ENCODE measurements at places on chromosomes 4 and X. TPM values are rescaled to one million over a fixed set of nuclear protein-coding genes. Genes with fewer than 3 reads are reported as not detected.

The MUC7 gene
- total RNA-seq, result not detected

- H3K4me1 ChIP-seq, result no peaks in the 10 kb centered on the region
- peak overlapping the region; percentile 28 for H3K4me3 ChIP-seq
- no peaks in the 10 kb centered on the region for H3K27me3 ChIP-seq
- DNase-seq, result no peak
Observed at GRCh38 chr4:151227172-151227571, 49.8 kb upstream of the PRSS48 start.

The MAGEA2B gene
- not detected for total RNA-seq

The MAGEE2 gene
- total RNA-seq, result 0.29 TPM

- H3K27ac ChIP-seq, result no peak overlapping the region
- no peaks in the 10 kb centered on the region for H3K27me3 ChIP-seq
- H3K4me1 ChIP-seq, result peaks cover 5% of the 10 kb centered on the region
- no peak for DNase-seq
- H3K4me3 ChIP-seq, result no peak overlapping the region
Observed at GRCh38 chr4:122666527-122667245, 45.8 kb upstream of the IL21 start.

- DNase-seq, result no peak
- H3K4me3 ChIP-seq, result no peak overlapping the region
- H3K36me3 ChIP-seq, result no peaks in the 10 kb centered on the region
- no peaks in the 10 kb centered on the region for H3K27me3 ChIP-seq
- H3K4me1 ChIP-seq, result no peaks in the 10 kb centered on the region
Observed at GRCh38 chrX:43551590-43551989, 104.5 kb upstream of the MAOA start.

- no peaks in the 10 kb centered on the region for H3K36me3 ChIP-seq
- H3K27me3 ChIP-seq, result no peaks in the 10 kb centered on the region
- DNase-seq, result no peak
- no peaks in the 10 kb centered on the region for H3K4me1 ChIP-seq
- no peak overlapping the region for H3K27ac ChIP-seq
Observed at GRCh38 chr4:77765720-77766119, 53.4 kb downstream of the CNOT6L start.

Data from left lung (tissue), 14 donors.